Kidney epithelial cell (primary cell): ENCODE measurements at places on chromosomes 2 and 18. TPM values are rescaled to one million over a fixed set of nuclear protein-coding genes. Genes with fewer than 3 reads are reported as not detected.

Gene SERPINB3
- total RNA-seq, result not detected in 2 replicates

Gene FECH
- 52.9 and 58.3 TPM in 2 replicates for total RNA-seq

Gene LAMA3
- 126 TPM in 2 replicates for total RNA-seq

Gene REL
- total RNA-seq, result 6.7 and 8.6 TPM in 2 replicates

Gene DSG4
- total RNA-seq, result not detected in 2 replicates

Gene ALK
- total RNA-seq, result not detected in 2 replicates

Gene C2orf81
- 3.0 and 4.3 TPM in 2 replicates for total RNA-seq

Gene DSG2
- 154 and 155 TPM in 2 replicates for total RNA-seq

Gene MARCO
- 0.14 and 0.33 TPM in 2 replicates for total RNA-seq

Gene NFU1
- 25.4 and 28.4 TPM in 2 replicates for total RNA-seq

Gene ABI2
- 28.8 and 33.3 TPM in 2 replicates for total RNA-seq

Gene EVX2
- total RNA-seq, result not detected in 2 replicates

Gene ADD2
- 8.9 and 9.9 TPM in 2 replicates for total RNA-seq

Gene ANKRD30B
- 0.07 and 0.08 TPM in 2 replicates for total RNA-seq

Gene CPS1
- 1.2 and 3.8 TPM in 2 replicates for total RNA-seq

Gene MAP3K20
- total RNA-seq, result 18.9 and 20.4 TPM in 2 replicates

Gene ZNF407
- 8.2 and 9.2 TPM in 2 replicates for total RNA-seq

Gene KLHL14
- 2.1 and 3.6 TPM in 2 replicates for total RNA-seq

Gene GFPT1
- total RNA-seq, result 50.2 and 59.5 TPM in 2 replicates

Gene RAMP1
- total RNA-seq, result 3.1 and 4.4 TPM in 2 replicates

Gene ALLC
- total RNA-seq, result 0.13 TPM in 1 of 2 replicates, not detected in the other

Gene MC2R
- not detected in 2 replicates for total RNA-seq

Gene ARHGAP15
- total RNA-seq, result not detected in 2 replicates

Gene TMEM178A
- total RNA-seq, result 1.7 and 2.8 TPM in 2 replicates

Gene PMAIP1
- total RNA-seq, result 65.2 and 73.9 TPM in 2 replicates

Gene MYOM1
- 0.04 and 0.34 TPM in 2 replicates for total RNA-seq

Gene CCDC141
- total RNA-seq, result not detected in 2 replicates

Gene IL18R1
- total RNA-seq, result 5.1 and 9.2 TPM in 2 replicates

Gene TUBA3E
- not detected in 2 replicates for total RNA-seq

Gene ANAPC1
- 46.3 and 47.6 TPM in 2 replicates for total RNA-seq

Gene GULP1
- total RNA-seq, result 95.5 and 99.3 TPM in 2 replicates

Gene SLC30A3
- 0.08 and 0.27 TPM in 2 replicates for total RNA-seq

Gene ZSWIM2
- total RNA-seq, result not detected in 2 replicates

Gene ANKRD30BL
- 0.14 TPM in 1 of 2 replicates, not detected in the other for total RNA-seq

Gene NCKAP5
- total RNA-seq, result 0.33 and 0.82 TPM in 2 replicates

Gene CNTNAP5
- not detected in 2 replicates for total RNA-seq

Gene SRD5A2
- total RNA-seq, result under 0.01 and 0.17 TPM in 2 replicates

Gene LYPD6
- total RNA-seq, result 3.4 and 3.7 TPM in 2 replicates

Gene PROKR1
- not detected in 2 replicates for total RNA-seq

Gene PLCL1
- 0.08 and 0.14 TPM in 2 replicates for total RNA-seq

Gene B3GNT7
- 8.8 and 12.2 TPM in 2 replicates for total RNA-seq

Gene ICOS
- total RNA-seq, result not detected in 2 replicates

Gene LINC00305
- total RNA-seq, result not detected in 2 replicates

Gene LYG2
- total RNA-seq, result not detected in 2 replicates

Gene MYCN
- 0.54 and 2.3 TPM in 2 replicates for total RNA-seq

Gene FOXI3
- 0.21 TPM in 1 of 2 replicates, not detected in the other for total RNA-seq

Gene UGT1A5
- total RNA-seq, result not detected in 2 replicates

Gene MOCOS
- 15.3 and 20.7 TPM in 2 replicates for total RNA-seq

Gene LCT
- not detected in 2 replicates for total RNA-seq

Gene SPDYA
- 0.34 TPM in 1 of 2 replicates, not detected in the other for total RNA-seq

Gene SCN1A
- total RNA-seq, result not detected in 2 replicates

Gene LGALSL
- total RNA-seq, result 9.9 and 15.9 TPM in 2 replicates

Gene IL36G
- not detected in 2 replicates for total RNA-seq

Gene PKP4
- total RNA-seq, result 29.4 and 30.5 TPM in 2 replicates

Gene TSPYL6
- not detected in 2 replicates for total RNA-seq

Gene SLC9A4
- 2.2 and 3.2 TPM in 2 replicates for total RNA-seq

Gene GREB1
- 2.8 and 4.8 TPM in 2 replicates for total RNA-seq

Gene OTX1
- not detected in 2 replicates for total RNA-seq

Gene SAG
- total RNA-seq, result not detected in 2 replicates
